ENCODE measurements at places on chromosomes 11 and 22.
A peak's percentile ranks its signal among the peaks of the same experiment; 100 is the strongest.

- DNase-seq, result no peak
- H3K4me3 ChIP-seq, result no peak overlapping the region
- H3K27ac ChIP-seq, result no peak overlapping the region
- H3K27me3 ChIP-seq, result no peaks in the 10 kb centered on the region
Measured at GRCh38 chr11:13298765-13299164, 21.2 kb downstream of the BMAL1 start.

GRCh38 chr11:115678942-115679341, 174.7 kb upstream of the CADM1 start:
- no peaks in the 10 kb centered on the region for H3K36me3 ChIP-seq
- peaks cover 16% of the 10 kb centered on the region for H3K4me1 ChIP-seq
- no peak overlapping the region for H3K27ac ChIP-seq
- DNase-seq, result no peak

DNA sequence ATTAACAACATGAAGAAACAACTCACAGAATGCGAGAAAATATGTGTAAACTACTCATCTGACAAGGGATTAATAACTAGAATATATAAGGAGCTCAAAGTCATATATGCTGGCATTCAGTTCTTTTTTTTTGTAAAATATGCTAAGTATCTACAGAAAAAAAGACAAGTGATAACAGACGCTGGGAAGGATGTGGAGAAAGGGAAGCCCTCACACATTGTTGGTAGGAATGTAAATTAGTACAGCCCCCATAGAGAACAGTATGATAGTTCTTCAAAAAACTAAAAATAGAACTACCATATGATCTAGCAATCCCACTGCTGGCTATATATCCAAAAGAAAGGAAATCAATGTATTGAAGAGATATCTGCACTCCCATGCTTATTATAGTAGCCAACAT, 13.8 kb downstream of the GAB2 start:
- no peak for DNase-seq
- peak overlapping the region; percentile 36 for H3K27ac ChIP-seq
- no peaks in the 10 kb centered on the region for H3K27me3 ChIP-seq
- H3K36me3 ChIP-seq, result peaks cover 12% of the 10 kb centered on the region
- H3K4me3 ChIP-seq, result no peak overlapping the region
- H3K4me1 ChIP-seq, result peaks cover 15% of the 10 kb centered on the region

GRCh38 chr11:72522186-72522585, 87.9 kb upstream of the CLPB start:
- H3K36me3 ChIP-seq, result no peaks in the 10 kb centered on the region
- DNase-seq, result no peak
- no peaks in the 10 kb centered on the region for H3K4me1 ChIP-seq

DNA sequence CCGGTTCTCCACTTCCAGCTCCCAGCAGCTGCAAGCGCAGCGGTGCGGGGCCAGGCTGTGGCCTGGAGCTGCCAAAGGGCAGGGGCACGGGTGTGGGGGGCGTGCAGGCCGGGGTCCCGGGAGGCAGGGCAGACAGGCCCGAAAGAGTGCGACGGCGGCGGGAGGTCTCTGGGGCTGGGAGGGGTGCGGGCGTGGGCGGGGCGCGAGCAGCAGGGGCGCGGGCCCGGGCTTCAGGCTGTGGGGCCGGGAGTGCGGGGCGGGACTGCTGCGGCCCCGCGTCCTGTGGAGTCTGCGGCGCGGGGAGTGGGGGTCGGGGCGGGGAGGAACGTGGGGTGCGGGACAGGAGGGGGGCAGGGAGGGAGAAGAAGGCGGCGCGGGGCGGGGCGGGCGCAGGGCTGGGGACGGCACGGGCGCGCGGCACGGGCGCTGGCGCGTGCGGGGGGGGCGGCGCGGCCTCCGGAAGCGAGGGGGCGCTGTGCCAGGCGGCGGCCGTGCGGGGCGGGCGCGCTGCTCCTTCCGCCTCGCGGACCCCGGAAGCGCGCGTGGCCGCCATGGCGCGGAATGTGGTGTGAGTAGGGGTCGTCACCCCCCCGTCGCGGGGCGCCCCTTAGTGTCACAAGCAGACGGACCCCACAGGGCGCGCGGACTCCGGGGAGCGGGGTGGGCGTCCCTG, at the start of gene MRPL23:
Gene MRPL23, plus strand, starts transcription at position 521 of the 673 bp plus-strand sequence. Its CDS starts 31 bp downstream, at position 552.
- no peaks in the 10 kb centered on the region for H3K36me3 ChIP-seq
- H3K4me3 ChIP-seq, result no peak within 1 kb of the TSS
- H3K27me3 ChIP-seq, result no peaks in the 10 kb centered on the region
- no peak within 1 kb of the TSS for H3K27ac ChIP-seq
- no peak for DNase-seq

DNA sequence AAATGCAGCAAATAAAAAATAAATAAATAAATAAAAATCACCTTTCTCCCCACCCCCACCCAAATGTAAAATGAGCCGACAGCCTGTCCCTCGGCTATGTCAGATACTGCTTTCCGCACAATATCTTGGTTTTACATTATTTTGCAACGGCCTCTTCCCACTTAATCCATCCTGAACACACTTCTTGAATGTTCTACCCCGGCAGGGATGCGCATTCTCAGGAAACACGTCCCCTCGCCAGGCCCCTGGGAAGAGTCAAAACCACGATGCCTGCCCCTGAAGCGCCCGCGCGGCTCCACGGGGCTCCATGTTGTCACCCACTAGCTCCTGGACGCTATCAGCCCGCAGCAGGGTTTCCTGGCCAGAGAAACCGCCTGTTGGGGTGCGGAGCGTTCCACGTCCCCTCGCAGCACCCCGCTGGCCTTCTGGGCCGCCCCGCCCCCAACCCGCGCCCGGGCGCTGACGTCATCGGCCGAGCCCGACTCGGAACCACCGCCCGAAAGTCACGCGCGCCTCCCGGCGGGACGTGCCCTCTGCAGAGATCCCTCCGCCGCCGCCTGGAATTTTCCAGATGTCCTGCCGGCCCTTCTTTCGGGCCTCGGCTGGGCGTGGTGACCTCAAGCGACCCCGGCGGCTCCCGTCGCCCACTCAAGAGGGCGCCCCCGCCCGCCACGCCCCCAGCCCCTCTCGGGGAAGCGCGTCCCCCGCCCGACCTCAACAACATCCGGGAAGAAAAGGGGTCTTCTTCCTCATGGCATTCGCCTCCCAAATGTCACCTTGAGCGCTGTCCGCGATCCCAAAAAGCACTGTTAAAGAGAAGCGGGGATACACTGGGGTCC, 585 bp upstream of the NEAT1 start:
- peak; percentile 98 for DNase-seq
- peak overlapping the region; percentile 99 for H3K27ac ChIP-seq
- H3K36me3 ChIP-seq, result peaks cover 33% of the 10 kb centered on the region
- H3K4me3 ChIP-seq, result peak overlapping the region; percentile 98
- no peaks in the 10 kb centered on the region for H3K27me3 ChIP-seq
- H3K4me1 ChIP-seq, result peaks cover 82% of the 10 kb centered on the region

DNA sequence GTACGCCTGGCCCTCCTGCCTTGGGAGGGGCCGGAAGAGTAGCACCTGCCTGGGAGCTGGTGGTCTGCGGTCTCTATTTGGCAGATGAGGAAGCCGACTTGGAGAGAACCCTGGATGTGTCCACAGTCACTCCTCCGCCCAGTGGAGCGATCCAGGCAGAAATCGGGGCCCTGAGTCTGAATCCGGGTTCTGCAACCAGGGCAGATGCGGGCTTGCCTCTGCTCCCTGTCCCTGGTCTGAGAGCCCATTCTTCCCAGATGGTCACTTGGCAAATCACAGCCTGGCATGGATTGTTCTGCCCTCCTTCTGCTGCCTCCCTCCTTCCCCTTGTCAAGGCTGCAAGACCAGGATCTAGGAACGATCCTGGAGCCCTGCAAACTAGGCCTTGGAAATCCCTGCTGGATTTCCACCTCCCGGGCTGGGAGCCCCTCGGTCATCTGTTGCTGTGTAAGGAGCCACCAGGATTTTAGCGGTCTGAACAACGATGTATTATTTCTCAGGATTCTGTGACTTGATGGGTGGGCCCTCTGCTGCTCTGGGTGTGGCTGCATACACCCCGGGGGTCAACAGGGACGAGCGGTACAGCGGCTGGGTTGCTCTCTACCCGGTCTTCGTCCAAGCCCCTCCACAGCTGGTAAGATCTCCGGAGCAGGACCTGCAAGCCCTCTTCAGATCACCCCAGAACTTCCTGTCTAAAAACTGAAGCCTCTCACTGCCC, 2.0 kb upstream of the ASCL2 start:
- H3K4me1 ChIP-seq, result peaks cover 14% of the 10 kb centered on the region
- H3K27ac ChIP-seq, result no peak overlapping the region
- DNase-seq, result peak; percentile 70
- peaks cover 62% of the 10 kb centered on the region for H3K27me3 ChIP-seq
- H3K36me3 ChIP-seq, result no peaks in the 10 kb centered on the region
- H3K4me3 ChIP-seq, result no peak overlapping the region

Data from osteocyte (in vitro differentiated cells).